ENCODE measurements at places on chromosomes 3 and 15.

DNA sequence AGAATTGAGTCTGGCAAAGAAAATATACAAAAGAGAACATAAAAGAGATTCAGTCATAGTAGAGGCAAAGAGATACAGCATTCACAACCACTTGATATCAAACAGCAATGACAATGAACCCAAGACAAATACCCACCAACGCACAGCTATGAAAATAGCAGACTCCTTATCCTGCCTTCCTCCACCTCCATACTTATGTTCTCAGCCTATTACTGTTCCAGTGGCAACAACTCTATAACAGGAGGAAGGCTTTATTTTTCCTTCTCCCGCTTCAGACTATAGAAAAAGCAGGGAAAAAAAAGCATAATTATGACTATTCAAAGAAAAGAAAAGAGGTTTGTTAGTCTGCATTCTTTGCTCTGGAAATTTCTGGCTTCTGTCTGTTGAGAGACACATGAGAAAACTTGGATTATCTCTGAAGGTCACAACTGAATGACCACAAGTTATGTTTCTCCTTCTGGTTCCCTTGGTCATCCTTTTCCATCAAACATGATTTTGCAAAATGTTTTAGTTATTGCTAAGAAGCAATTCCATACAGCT lies 81.2 kb upstream of the PLXND1 start:
- no peak for DNase-seq

GRCh38 chr15:58931987-58932588 lies 1.4 kb downstream of the SLTM start:
- DNase-seq = no peak

DNA sequence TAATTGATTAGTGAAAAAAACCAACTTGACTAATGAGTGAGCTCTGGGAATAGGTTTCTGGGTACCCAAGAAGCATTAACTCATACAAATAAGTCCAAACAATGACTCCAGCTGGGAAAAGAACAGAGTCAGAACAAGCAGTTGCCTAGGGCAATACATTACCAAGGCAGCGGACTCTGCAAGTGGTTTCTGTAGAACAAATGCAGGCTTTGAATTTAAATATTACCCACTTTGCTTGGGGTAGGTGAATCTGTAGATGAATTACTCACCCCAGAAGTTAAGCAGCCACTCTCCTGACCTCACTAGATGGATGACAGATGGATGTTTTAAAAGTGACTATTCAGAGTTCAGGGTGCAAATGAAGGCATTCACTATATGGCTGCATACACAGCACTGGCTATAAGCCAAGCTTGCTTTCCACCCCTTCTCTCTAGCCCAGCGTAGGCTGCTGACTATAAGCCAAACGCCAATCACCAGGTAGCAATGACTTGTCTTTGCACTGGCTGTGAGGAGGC lies 73.1 kb upstream of the BHLHE40 start:
- no peak for DNase-seq

DNA sequence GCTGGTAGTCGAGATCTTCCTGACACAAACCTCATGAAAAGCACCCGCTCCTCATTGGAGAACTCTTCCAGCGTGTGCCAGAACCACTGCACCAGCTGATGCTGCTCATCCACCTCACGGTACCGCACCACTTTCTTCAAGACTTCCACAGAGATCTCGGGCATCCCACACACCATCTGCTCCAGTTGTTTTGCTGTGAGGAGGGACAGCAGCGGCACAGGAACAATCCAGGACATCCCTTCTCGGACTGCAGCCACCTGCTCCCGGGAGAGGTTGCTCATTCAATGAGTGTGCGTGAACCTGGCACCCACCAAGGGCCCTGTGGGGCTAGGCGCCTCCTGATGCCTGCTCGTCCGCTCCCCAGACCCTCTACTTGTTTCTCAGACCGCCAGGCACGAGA lies 15.1 kb downstream of the FBXL22 start:
- DNase-seq = no peak

DNA sequence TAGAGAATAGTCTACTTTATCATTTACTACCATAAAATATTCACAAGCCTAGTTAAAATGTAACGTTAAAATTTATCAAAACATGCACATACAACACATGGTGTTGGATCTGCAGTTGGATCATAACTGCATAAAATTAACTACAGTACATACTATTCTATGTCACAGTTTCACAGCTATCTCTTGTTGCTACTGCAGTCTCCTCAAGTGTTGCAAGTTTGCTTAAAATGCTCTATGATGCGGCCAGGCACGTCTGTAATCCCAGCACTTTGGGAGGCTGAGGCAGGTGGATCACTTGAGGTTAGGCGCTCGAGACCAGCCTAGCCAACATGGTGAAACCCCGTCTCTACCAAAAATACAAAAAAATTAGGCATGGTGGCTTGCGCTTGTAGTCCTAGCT lies 10.3 kb downstream of the PPP1R2 start:
- DNase-seq = no peak

DNA sequence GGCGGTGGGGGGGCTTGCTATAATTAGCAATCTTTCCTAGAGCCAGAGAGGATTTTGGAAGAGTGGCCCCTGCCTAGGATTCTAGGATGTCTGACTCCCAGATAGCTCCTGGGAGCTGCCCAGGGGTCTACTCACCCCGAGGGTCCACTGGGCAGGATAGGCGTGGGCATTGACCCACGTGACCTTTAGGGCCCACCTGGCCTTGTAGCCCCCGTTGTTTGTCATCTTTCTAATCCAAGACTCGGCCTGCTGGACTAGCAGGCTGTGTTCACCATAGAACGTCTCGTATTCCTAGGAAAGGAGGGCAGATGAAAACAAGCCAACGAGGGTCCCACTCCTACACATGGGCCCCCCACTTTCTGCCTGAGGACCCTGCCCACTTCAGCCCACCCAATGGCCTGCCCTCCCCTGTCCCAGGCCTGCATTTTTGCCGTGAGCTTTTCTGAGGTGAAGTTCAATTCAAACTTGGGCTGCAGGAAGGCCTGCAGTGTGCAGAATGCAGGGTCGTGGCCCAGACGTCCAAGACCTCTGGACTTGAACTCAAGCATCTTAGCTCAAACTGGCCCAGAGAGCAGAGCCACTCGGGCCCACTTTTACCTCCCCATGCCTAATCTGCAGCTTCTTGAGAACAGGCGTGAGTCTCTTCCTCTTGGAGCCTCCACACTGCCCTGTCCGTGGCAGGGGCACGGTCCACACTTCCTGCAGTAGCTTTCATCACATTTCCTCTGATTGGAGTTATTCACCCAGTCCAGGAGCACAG lies 41.5 kb downstream of the MUC4 start:
- DNase-seq = no peak

Data from NCI-H1092 (cell line).